Left ventricle myocardium inferior (tissue), 1 donor: ENCODE measurements at places on chromosomes 1 and 21.

- no peaks in the 10 kb centered on the region for H3K36me3 ChIP-seq
- DNase-seq, result no peak
- no peak overlapping the region for H3K27ac ChIP-seq
- peaks cover 3% of the 10 kb centered on the region for H3K4me1 ChIP-seq
- no peaks in the 10 kb centered on the region for H3K27me3 ChIP-seq
Observed at GRCh38 chr1:87495147-87495546, 166.5 kb downstream of the LMO4 start.

- H3K4me1 ChIP-seq, result no peaks in the 10 kb centered on the region
- H3K27ac ChIP-seq, result no peak overlapping the region
- H3K4me3 ChIP-seq, result no peak overlapping the region
- peaks cover 82% of the 10 kb centered on the region for H3K27me3 ChIP-seq
- no peak for DNase-seq
- H3K36me3 ChIP-seq, result no peaks in the 10 kb centered on the region
Observed at GRCh38 chr21:36665806-36666205, 33.1 kb upstream of the SIM2 start.

- no peaks in the 10 kb centered on the region for H3K27me3 ChIP-seq
- H3K4me1 ChIP-seq, result no peaks in the 10 kb centered on the region
- H3K36me3 ChIP-seq, result no peaks in the 10 kb centered on the region
- no peak overlapping the region for H3K27ac ChIP-seq
- H3K4me3 ChIP-seq, result no peak overlapping the region
Observed at GRCh38 chr21:27047658-27048314, 80.9 kb upstream of the ADAMTS5 start.

DNA sequence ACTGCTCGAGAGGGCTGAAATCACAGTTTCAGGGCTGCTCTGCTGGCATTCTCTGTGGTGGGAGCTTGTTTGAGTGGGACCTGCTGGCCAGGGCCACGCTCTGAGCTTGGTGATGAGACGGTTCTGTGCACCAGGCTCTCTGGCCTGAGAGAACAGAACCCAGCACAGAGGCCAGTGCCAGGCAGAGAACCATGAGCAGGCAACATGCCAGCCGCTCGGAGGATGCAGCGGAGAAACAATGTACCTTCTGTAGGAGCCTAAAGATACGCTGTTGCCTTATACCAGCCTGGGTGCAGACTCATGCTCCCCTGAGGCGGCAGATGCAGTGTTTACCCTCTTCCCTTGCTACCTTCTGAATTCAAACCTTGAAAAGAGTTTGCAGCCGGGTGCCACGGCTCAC is 10.0 kb downstream of the C2CD2 start:
- DNase-seq, result no peak
- H3K4me3 ChIP-seq, result no peak overlapping the region
- peaks cover 8% of the 10 kb centered on the region for H3K36me3 ChIP-seq
- peaks cover 15% of the 10 kb centered on the region for H3K4me1 ChIP-seq

DNA sequence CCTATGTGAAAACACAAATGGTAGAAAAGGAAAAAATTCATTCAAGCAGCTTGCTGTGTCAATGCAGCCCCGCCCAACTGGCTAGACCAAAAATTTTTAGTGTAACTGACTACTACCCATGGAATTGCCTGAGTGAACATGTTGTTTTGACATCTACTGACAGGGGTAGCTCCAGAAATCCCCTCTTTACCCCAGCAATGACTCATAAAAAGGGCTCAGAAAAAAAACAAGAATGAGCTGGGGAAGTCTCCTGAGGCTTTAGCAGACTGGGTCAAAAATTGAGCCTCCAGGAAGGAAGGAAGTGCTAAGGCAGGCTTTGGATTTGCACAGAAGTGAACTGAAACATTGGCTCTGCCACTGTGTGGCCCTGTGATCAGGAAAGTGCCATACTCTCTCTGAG is 24.4 kb upstream of the FGGY start:
- peak overlapping the region; percentile 42 for H3K27ac ChIP-seq
- no peak for DNase-seq
- H3K36me3 ChIP-seq, result no peaks in the 10 kb centered on the region
- H3K27me3 ChIP-seq, result no peaks in the 10 kb centered on the region
- no peak overlapping the region for H3K4me3 ChIP-seq
- H3K4me1 ChIP-seq, result peaks cover 23% of the 10 kb centered on the region

- H3K36me3 ChIP-seq, result no peaks in the 10 kb centered on the region
- H3K4me3 ChIP-seq, result peak overlapping the region; percentile 10
- no peak for DNase-seq
- peak overlapping the region; percentile 83 for H3K27ac ChIP-seq
Observed at GRCh38 chr21:28632755-28633408, 359.8 kb downstream of the LTN1 start.

DNA sequence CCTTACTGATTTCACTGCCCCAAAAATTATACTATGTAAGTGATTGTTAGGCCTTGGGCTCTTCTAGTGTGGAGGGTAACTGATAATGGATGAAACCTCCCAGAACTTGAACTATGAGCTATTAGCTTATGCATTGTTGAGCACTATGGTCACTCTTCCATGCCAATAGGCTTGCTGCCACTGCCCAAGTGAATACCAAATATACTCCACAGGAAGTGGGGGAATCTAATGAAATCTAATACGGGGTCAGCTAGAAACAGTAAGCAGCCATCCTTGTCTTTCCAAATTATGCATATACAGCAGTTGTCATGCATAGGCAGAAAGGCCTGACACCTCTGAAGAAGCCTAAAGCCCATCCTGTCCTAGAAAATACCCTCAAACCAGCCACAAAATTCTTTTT is 198.7 kb upstream of the PTBP2 start:
- H3K4me1 ChIP-seq, result no peaks in the 10 kb centered on the region
- H3K27ac ChIP-seq, result no peak overlapping the region
- H3K36me3 ChIP-seq, result no peaks in the 10 kb centered on the region
- no peak for DNase-seq

DNA sequence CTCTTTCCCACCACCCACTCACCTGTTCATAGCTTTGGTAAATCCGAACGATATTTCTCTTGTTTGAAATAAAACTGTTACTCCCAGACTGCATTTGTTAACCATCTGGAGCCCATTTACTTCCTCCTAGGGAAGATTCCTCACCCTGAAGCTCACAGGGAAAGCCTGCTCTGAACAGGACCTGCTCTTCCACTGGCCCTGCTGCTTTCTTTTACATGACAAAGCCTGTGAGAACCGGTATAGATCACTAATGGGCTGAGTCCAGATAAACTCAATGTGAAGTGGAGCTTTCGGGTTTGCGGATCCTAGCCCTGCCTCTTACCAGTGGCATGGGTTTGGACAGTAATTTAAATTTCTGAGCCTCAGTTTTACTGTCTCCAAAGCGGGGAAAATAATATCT is 45.2 kb downstream of the FAM163A start:
- H3K27ac ChIP-seq, result no peak overlapping the region
- no peak for DNase-seq
- no peaks in the 10 kb centered on the region for H3K27me3 ChIP-seq
- H3K36me3 ChIP-seq, result no peaks in the 10 kb centered on the region
- no peak overlapping the region for H3K4me3 ChIP-seq
- H3K4me1 ChIP-seq, result no peaks in the 10 kb centered on the region

- no peaks in the 10 kb centered on the region for H3K36me3 ChIP-seq
- DNase-seq, result no peak
- H3K4me1 ChIP-seq, result peaks cover 100% of the 10 kb centered on the region
- no peaks in the 10 kb centered on the region for H3K27me3 ChIP-seq
Observed at GRCh38 chr21:15054089-15054488, 10.7 kb downstream of the NRIP1 start.

DNA sequence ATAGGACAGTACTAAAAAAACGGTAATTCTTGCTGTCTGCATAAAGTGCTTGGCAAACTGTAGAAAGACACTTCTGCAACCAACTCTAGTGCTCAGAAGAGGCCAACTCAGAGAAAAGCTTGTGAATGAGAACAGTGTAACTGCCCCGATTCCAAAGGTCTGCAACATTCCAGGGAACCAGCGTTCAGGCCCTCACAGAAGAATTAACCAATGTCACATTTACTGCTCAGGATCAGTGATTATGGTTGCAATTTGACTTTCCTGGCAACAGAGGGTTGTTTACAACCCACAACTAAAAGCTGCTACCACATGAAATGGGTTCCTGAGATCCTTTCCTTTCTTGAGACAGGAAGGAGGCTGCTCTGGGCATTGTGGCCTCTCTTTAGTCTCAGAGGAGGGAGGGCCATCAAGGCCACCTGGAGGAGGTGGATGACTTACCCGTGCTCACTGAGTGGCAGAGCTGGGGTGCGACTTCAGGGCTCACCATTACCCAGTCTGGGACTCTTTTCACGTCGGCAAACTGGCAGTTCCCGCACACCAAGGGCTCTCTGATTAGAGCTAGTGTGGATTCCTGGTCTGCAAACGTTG is 15.3 kb downstream of the SRSF4 start:
- peaks cover 83% of the 10 kb centered on the region for H3K4me1 ChIP-seq
- H3K27me3 ChIP-seq, result no peaks in the 10 kb centered on the region
- H3K27ac ChIP-seq, result no peak overlapping the region
- no peak overlapping the region for H3K4me3 ChIP-seq

- no peak overlapping the region for H3K4me3 ChIP-seq
- H3K36me3 ChIP-seq, result no peaks in the 10 kb centered on the region
- H3K4me1 ChIP-seq, result peaks cover 22% of the 10 kb centered on the region
- H3K27ac ChIP-seq, result no peak overlapping the region
Observed at GRCh38 chr1:110489973-110490542, 28.9 kb downstream of the KCNA10 start.

DNA sequence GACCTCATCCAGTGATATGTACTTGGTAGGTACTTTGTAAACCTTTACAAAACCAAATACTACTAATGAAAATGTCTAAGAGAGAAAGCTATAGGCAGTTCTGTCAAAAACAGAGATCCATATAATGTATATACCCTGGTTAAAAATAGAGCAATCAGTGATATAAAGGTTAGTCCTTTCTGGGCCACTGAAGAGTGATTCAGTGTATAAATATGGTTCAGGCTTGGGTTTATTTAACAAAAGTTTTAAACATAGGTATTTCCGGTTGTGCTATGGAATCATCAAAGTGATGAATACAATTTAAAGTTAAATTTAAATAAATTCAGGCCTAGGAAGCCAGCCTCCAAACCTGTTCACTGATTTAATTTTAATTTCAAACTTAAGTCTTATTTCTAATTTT is 108.4 kb upstream of the DMRTA2 start:
- H3K36me3 ChIP-seq, result peaks cover 21% of the 10 kb centered on the region
- H3K4me1 ChIP-seq, result no peaks in the 10 kb centered on the region
- no peak overlapping the region for H3K4me3 ChIP-seq
- H3K27me3 ChIP-seq, result no peaks in the 10 kb centered on the region

DNA sequence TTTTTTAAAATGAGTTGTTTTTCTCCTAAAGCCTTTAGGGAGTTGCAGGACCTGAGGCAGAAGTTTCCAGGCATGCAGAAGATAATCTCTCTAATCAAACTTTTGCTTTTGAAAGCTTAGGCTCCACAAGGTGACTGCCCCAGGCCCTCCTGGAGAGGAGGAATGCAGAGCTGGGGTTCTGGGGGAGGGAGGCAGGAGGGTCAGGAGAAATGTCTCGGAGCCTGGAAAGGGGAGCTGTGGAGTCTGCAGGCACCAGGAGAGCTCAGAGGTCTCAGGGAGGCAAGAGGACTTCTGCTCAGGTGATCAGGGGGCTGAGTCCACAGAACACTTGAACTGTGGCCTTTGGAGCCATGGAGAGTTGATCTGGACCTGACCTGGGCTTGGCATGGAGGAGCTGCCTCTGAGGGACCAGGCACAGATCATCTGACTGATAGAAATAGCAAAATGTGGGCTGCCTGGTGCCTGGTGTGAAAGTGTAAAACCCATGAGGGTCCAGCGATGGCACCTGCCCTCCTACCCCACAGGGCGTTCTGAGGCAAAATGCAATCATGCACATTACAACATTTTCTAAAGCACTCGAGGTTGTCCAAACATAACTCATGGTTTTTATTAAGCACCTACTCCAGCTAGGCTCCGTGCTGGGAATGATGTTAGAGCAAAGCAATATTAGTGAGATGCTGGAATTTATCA is 10.0 kb upstream of the ABCG1 start:
- no peak overlapping the region for H3K4me3 ChIP-seq
- DNase-seq, result no peak
- no peak overlapping the region for H3K27ac ChIP-seq
- no peaks in the 10 kb centered on the region for H3K36me3 ChIP-seq
- H3K27me3 ChIP-seq, result no peaks in the 10 kb centered on the region

DNA sequence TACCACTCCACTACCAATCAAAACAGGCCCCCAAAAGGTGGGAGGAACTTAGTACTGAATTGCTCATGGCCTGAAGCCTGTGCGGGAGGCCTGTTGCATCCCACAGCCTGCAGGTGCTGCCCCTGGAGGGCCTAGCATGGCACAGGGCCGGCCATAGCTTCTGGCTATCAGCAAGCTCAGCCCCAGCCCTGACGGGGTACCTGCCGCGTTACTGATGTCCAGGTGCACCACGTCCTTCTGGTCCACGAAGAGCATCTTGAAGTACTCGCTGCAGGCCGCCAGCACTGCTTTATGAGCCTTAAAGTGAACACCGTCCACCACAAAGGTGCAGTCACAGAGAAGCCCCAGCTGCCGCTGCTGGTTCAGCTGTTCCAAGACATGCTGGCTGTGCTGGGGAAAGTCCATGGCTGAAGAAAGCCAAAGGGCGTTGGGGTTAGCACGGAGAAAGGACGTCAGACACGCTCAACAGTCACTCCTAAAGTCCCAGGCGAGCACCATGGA is 27.8 kb downstream of the ZBTB17 start:
- no peak overlapping the region for H3K4me3 ChIP-seq
- peak overlapping the region; percentile 89 for H3K27ac ChIP-seq
- no peak for DNase-seq

DNA sequence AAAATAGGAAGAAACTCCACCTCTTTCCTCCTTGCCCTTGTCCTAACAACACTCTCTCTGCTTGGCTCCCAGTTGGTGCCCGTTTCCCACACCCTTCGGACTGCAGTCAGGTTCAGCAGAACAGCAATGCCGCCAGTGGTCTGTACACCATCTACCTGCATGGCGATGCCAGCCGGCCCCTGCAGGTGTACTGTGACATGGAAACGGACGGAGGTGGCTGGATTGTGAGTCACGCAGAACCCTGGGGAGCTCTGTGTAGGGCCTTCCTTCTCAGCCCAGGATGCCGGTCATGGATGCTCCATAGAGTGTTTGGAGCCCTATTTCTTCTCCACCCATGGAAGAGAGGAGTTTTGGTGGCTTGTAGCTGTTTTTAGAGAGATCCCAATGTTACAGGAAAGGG is 60.9 kb downstream of the TNN start:
- no peak overlapping the region for H3K4me3 ChIP-seq
- H3K4me1 ChIP-seq, result peaks cover 53% of the 10 kb centered on the region
- no peaks in the 10 kb centered on the region for H3K27me3 ChIP-seq
- peak overlapping the region; percentile 58 for H3K27ac ChIP-seq
- no peaks in the 10 kb centered on the region for H3K36me3 ChIP-seq
- DNase-seq, result no peak
